ENCODE measurements at places on chromosomes 16 and 17. TPM values are rescaled to one million over a fixed set of nuclear protein-coding genes. Genes with fewer than 3 reads are reported as not detected.
A peak's percentile ranks its signal among the peaks of the same experiment; 100 is the strongest.

DNA sequence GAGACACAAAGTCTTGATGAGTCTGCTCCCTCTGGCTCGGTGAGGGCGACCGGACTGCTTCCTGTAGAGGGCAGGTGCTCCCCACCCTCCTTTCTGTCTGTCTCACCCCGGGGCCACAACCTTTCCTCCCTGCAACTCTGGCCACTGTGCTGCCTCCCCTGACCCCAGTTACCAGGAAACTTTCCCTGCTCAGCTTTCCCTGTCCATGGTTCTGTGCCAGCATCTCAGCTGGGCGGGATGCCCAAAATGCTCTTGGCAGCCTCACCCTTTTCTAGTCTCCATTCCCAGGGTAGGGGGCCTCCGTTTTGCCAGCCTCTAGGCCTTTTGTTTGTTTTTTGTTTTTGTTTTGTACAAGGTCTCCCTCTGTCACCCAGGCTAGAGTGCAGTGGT lies 1.4 kb downstream of the PLD2 start:
- peak; percentile 29 for DNase-seq

GRCh38 chr17:53150101-53150698 lies 672.5 kb upstream of the KIF2B start:
- no peak for DNase-seq

DNA sequence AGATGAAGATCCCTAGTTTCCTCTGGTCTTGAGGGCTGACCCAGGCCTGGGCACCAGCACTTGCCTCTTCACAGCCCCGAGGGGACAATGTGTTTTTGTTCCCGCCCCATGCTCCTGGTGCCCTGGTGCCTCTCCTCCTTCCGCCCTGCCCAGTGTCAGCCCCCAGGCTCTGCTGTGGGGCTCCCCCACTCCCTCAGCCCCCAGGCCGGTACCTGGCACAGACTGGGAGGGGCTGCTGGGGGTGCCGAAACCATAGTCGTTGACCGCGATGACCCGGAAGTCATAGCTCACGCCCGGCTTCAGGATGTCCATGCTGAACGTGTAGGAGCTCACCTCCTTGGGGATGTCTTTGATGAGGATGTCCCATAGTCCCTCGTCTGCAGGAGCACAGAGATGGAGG lies 40.5 kb upstream of the CDC42EP4 start:
- DNase-seq = no peak

Gene CORO6
- 2.5 TPM for total RNA-seq

Gene SLC9A5
- total RNA-seq = 2.1 TPM

Data from colonic mucosa (tissue), 4 donors.